Posterior cingulate gyrus (tissue), 11 donors: ENCODE measurements at places on chromosomes 7 and 10.

DNA sequence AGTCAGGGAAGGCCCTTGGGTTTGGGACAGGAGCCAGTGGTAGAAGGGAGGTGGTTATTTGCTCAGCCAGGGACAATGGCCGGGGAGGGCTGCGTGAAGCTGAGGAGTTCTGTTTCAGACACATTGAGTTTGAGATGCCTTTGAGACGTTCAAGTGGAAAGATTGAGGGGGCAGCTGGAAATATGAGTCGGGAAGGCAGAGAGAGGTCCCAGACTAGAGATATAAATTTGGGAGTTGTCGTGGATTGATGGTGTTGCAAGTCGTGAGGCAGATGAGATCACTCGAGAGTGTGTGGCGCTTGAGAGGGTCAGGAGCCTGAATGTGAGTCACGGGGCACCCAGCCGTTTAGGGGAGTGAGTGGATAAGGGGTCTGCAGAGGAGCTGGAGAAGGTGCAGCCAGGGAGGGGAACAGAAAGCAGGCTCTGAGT, 73.3 kb downstream of the ZMIZ1 start:
- no peak for DNase-seq

- DNase-seq = no peak
These were observed 257 bp downstream of the WAC start for GRCh38 chr10:28533186-28533564.

DNA sequence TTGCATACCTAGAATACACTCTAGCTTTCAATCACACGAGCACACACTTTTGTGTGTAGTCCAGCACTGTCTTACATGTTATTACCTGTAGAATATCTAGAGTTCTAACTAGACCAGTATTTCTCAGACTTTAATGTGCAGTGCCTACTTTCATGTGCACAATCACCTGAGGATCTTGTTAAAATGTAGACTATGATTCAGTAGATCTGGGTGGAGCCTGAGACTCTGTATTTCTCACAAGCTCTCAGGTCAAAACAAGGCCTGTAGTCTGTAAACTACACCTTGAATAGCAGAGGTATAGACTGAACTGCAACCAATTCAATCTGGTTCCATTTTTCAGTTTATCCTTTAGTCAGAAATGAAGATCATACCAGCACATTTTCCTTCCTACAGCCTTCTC, 11.1 kb downstream of the IFIT2 start:
- DNase-seq = no peak

DNA sequence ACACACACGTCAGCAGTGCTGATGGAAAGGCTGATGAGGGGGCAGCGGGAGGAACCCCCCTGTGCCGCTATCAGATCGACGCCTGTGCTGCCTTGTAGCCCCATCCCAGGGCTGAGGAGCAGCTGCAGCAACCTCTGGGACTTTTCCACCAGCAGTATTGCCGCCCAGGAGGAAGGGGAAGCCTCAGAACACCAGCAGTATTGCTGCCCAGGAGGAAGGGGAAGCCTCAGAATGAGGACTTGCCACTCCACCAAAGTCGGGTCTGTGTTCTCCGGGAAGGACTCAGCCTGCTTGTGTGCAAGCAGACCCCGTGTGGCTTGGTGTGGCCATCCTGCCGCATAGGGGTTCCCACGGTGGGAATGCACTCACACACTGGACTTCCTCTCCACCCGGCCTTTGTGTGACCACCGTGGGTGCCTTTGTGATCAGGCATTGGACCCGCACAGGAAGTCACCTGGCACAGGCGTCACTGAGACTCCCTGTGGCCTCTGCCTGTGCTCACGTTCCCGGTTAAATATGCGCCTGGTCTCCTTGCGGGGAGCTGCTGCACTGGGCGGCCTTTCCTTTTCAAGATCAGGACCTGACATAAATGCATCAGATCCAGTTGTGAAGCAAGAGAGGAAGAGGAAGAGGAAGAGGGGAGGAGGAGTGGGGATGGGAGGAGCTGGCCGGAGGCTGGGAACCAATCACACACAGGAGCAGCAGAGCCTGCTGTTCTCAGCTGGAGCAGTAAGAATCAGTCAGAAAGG, 248.5 kb downstream of the DNAJB6 start:
- no peak for DNase-seq

DNA sequence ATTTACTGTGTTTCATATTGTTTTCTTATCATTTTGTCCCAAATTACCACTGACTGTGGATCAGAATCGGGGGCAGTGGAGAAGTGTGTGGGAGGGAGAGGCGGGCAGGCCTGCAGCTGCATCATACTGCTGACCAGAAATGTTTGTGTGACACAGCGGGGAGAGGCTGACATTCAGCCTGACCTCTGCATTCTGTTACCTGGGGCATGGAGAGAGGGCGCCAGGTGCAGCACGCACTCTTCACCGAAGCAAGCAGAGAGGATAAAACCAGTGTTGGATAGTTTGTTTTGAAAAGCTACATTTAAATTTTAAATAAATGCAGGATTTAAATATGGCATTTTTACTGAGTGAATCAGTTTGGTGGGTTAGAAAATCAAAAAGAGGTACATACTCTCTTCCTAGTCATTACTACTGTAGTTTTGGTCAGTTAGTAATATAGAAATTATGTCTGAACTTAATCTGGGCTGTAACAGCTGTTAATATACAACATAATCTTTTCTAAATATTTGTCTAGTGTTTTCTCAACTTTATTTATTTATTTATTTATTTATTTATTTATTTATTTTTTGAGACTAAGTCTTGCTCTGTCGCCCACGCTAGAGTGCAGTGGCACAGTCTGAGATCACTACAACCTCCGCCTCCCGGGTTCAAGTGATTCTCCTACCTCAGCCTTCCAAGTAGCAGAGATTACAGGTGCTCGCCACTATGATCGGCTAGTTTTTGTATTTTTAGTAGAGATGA, 8.8 kb upstream of the STMP1 start:
- no peak for DNase-seq

DNA sequence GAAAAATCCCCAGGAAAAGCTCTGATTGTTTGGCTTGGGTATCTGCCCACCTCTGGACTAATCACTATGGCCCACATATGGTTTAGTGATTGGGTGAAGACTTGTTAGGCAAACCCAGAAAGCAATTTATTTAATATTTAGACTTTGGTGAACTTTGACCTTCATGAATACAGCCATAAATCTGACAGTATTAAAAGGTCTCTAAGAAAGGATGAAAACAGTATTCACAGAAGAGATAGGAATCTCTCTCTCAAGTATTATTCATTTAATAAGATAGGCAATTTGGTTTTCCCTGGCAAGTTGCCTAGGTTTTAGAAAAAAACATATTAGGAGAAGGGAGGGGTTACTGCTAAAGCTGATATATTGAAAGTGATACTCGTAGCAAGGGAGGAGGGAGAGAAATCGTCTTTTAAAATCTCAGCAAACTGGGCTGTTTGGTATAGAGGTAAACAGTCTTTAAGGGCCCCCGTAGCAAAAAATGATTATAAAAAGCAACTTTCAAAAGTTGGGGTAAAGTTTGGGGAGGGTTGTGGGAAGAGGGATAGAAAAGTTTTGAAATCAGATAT, 57.1 kb downstream of the LSMEM1 start:
- DNase-seq = no peak
